Left ventricle myocardium inferior (tissue), 1 donor: ENCODE measurements at places on chromosomes 5 and 9. TPM values are rescaled to one million over a fixed set of nuclear protein-coding genes. Genes with fewer than 3 reads are reported as not detected.

Gene GRIA1
- 0.14 TPM for total RNA-seq

Gene RANBP17
- total RNA-seq, result 6.5 TPM

Gene LRRC19
- total RNA-seq, result not detected

Gene HTR1A
- total RNA-seq, result not detected

GRCh38 chr5:44387921-44388320, 1.3 kb downstream of the FGF10 start:
- no peak for DNase-seq

GRCh38 chr9:112140936-112141335, 34.2 kb downstream of the SUSD1 start:
- no peak for DNase-seq

DNA sequence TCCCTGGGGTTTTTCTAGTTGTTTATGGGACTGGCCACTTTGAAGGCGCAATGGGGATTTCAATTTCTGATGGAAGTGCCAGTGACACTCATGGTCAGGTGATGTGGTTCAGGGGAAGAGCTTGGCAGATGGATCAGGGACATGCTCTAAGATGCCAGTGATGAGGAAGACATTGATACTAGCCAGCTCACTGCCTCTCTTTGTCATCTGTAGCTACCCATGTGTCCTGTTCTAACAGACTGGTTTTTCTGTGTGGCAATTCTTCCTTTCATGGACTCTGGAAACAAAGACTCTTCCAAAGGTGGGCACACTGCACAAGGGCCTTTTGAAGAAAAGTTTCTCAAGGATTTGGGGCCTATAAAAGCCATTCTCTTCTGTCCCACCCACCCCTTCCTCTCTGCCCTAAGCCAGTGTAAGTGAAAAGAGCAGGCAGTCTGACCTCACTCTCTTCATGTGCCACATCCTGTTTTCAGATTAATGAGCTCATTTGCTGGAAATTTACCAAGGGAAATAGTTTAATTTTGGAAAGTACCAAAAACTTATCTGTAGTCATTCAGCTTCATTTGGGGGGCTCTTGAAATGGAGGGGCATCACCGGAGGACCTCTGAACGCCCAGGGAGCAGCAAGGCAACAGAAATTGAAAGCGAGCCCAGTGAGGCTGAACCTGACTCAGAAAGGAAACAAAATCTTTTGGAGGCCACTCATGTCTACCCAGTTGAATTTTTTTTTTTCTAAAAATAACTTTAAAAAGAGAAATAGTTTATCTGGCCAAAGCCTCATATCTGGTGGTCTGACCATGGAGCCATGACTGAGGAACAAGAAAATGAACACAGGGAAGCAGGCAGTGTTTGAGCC, 4.9 kb upstream of the TRAF1 start:
- DNase-seq, result no peak

GRCh38 chr5:78501411-78502352, 141.3 kb downstream of the SCAMP1 start:
- no peak for DNase-seq

GRCh38 chr9:89640801-89641200, 36.0 kb downstream of the GADD45G start:
- no peak for DNase-seq

DNA sequence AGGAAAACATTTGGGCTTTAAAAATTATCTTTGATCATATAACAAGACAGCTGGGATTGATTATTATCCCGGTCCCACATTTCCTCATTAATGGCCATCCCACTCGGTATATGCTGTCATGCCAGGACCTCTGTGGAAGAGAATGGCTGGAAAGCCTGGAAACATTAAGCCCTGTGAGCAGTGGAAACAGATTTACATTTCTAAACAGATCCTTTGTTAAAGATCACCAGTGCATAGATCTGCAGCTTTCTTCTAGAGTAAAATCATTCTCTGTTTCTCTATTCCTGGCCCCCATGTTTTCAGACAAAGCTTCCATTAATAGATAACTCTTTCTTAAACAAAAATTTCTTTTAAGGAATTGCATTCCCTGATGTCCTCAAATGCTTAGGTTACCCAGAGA, 152.2 kb downstream of the CAVIN4 start:
- DNase-seq, result no peak

DNA sequence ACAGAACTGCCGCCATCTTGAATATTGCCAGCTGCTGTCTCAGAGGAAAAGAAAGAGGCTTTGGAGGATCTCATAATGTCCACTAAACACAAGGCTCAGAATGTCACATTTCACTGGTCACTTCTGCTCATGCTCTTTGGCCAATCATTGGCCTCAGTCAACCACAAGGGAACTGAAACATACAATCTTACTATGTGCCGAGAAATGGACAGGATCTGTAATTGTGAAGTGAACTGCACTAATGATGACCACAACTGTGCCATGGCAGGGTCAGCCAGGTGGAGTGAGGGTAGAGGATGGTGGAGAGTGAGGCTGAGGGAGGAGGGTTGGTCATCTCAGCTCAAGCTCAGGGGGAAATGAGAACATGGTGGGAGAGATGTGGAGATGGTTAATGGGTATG, 32.8 kb downstream of the GDNF start:
- no peak for DNase-seq
